ENCODE measurements at places on chromosomes 11 and 22.

DNA sequence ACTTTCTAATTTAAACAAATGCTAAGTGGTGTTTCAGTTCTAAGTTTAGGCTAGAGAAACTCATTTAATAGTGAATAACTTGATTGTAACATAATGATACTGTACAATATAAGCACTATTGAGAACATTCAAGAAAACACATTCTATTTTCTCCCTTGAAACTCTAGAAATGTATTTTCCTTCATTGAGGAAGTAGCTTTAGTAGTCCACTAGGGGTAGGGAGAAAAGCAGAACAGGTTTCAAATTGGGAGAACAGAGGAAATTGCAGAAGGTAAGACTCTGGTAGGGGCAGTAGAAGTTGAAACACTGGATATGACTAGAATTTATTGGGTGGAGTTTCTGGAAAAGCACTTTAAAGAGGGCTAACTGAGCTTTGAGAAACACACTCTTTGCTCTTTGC lies 31.6 kb upstream of the MPPED2 start:
- no peak for DNase-seq

DNA sequence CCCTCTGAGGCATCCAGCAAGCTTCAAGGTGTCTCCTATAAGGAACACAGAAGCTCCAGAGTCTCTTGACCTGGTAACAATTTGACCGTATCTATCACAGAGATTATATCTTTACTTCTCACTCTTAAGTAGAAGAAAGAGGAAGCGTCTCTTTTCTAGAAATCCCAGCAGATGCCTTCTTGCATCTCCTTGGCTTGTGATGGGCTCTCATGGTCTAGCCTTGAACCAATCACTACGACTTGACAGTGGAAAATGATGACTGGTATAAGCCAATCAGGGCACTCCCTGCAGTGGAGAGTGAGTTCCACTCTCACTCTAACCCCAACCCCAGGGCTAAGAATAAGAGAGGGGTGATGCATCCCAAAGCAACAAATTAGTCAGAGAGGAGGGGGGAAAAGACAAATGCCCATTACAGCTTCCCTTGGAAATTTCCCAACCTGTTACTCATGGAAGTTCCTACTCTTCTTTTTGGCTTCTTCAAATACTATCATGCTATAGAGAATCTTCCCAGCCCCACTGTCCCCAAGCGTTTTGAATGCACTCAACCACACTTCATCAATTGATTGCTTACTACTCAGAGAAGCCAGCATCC lies 293.5 kb downstream of the MN1 start:
- peak; percentile 64 for DNase-seq

DNA sequence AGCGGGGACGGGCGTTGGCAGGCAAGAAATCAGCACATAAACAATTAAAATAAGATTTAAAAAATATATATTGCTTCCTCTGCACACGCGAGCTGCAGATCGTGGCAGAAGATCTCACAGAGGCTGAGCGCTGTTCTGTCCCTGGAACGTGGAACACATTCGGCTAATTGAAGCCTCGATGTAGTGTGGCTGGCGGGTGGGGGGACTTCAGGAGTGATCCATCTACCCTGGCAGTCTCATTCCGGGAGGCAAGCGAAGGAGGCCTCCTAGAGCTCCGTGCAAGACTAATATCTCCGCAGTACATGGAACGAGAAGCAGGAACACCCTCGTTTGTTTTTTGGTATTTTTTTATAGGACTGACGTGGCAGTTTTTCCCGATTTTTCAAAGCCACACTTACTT lies 402.4 kb downstream of the MN1 start:
- DNase-seq = peak; percentile 27

- DNase-seq = no peak
These were observed 802.0 kb downstream of the KCNA4 start for GRCh38 chr11:29214833-29215232.

GRCh38 chr11:35893796-35894475 lies 49.9 kb upstream of the LDLRAD3 start:
- DNase-seq = peak; percentile 84

- no peak for DNase-seq
These were observed 15.7 kb downstream of the TESMIN start for GRCh38 chr11:68735646-68736045.

DNA sequence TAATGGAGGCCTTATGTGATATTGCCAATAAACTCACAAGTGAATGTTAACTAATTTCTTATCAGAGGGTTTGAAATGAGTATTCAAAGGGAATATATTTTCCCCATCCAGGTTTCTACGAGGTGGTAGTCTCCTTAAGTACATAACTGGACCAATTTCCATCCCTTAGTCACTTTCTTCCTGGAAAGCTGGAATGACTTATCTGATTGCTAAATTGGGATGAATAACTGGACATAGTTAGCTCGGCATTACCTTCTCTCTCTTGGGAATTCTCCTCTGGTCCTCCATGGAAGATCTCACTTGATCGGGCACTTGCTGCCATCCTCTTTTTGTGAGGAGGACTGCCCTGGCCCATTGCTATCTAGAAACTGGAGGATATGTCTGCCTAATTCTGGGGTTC lies 109.1 kb downstream of the TRPC6 start:
- no peak for DNase-seq

GRCh38 chr11:114031246-114031966 lies 28.1 kb upstream of the ZBTB16 start:
- no peak for DNase-seq

DNA sequence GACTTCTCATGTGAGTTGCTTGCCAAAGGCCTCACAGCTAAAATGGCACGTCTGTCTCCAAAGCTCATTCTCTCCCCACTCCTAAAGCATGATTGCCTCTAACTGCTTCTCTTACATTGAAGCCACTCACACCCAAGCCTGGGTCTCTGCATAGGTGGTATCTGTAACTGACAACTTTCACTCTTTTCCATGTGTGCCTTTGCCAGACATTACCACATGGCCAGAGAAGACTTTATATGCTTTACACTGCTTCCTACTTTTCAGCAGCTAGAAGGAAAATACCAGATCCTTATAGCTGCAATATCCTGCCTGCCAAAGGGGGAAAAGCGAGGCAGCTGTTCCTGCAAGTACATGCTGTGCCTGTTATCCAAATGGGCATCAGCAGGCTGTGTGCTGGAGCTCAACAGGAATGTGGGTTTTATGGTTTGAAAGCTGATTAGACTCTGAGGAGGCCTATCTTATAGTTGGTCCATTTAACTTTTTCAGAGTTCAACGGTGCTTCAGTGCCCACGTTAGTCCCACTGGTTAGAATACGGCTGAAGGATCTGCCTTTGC lies 547.1 kb downstream of the RAB38 start:
- no peak for DNase-seq

DNA sequence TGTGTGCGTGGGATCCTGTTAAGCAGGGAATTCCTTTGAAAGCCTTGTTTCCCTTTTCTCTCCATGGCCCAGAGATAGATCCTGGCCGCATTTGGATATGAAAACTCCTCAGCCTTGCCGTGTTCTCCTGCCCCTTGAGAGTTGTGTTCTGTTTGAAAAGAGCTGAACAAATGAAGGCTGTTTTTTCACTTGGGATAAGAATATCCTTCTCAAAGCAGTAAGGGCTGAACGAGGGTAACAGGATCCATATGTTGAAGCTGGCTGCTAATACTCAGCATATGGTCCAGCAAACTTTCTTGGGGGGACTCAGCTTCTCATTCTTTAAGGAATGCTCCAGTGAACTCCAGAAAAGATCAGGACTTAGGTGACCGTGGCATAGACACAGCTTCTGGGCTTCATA lies 114.5 kb upstream of the TTC12 start:
- no peak for DNase-seq

- DNase-seq = no peak
These were observed 29.4 kb upstream of the BAIAP2L2 start for GRCh38 chr22:38139901-38140300.

DNA sequence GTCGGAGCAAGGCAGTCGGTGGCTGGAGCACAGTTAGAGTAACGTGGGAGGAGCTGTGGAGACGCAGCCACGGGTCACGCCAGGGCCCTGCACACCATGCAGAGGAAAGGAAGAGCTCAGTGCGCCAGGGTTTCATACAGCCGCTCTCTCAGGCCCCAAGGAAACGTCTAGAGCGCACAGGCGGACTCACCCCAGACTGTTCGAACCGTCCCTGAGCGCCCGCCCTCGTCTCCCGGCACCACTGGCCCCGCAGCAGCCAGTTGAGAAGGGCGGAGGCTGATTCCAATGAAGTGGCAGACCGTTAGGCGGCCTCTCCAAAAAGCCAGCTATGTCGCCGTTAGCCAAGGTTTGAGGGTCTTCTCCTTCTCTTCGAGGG lies 483 bp upstream of the HYLS1 start:
- no peak for DNase-seq

DNA sequence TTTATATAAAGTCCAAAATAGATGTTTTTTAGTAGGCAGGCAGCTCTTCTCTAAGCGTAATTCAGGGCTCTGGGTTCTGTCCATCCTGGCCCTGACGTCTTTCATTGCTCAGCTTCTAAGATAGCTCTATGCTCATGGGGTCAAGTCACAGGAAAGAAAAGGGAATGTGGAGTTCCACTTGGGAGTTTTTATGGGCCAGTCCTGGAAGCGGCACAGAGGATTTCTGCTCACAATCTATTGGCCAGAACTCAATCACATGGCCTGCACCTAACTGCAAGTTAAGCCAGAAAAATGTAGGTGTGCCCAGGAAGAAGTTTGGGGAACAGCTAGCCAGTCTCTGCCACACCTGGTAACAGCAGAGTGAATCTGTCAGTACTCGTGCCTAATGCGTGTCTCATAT lies 7.4 kb upstream of the ZBTB16 start:
- DNase-seq = no peak

DNA sequence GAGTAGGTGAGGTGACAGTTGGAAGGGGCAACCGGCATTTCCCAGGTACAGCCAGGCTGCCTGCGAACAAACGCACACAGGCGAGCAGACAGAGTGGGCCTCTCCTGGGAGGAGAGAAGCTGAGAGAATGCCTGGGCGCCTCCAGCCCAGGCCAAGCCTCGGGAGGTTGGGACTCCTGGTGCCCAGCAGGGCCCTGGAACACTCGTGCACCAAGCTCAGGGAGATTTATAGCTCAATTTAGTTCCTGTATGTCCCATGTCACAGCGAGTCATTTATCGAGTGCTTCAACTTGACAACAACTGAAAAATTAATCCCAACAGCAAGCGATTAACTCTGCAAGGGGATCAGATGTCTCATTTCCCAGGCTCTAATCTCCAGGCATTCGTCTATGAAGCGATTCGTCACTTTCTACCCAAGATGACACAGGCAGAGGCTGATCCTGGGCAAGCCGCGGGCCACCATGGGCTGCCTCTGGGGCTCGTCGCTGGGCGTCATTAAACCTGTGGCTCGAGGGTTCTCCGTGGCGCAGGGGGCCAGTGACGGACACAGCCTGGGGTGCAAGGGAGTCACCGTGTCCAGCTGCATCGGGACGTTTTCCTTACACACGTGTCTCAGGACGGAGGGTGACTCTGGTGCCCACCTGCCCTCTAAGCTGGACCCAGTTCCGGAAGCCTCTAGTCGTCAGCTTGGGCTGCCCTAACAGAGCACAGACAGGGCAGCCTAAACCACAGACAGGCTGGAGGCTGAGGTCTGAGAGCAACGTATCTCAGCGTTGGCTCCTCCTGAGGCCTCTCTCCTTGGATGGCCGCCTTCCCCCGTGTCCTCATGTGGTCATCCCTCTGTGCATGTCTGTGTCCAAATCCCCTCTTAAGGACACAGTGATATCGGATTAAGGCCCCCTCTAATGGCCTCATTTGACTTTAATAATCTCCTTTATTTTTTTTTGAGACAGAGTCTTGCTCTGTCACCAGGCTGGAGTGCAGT lies 154.1 kb downstream of the CTTN start:
- no peak for DNase-seq

DNA sequence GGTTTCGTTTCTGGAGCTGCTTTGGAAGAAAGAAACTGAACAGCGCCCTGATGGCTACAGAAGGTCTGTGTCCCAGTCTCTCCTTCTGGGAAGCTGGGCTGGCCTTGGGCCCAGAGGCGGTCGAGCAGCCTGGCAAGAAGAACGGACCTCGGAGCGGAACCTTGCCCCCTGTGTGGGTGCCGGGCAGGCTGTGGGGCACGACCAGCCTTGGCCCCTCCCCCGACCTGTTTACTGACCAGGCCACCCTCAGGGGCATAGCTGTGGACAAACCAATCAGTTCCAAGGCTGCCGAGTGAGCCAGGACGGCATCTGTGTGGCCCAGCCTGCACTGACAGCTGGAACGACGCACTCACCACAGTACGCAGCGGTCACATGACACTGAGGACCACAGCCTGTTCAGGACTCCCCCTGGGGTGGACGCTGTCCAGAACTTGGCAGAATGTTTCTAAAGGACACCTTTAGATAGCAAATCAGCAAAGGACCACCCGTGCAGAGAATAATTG lies 7.2 kb downstream of the PIM3 start:
- no peak for DNase-seq

- no peak for DNase-seq
These were observed 510 bp downstream of the PPME1 start for GRCh38 chr11:74171630-74171968.

- DNase-seq = no peak
These were observed 192.4 kb upstream of the API5 start for GRCh38 chr11:43119275-43119970.

DNA sequence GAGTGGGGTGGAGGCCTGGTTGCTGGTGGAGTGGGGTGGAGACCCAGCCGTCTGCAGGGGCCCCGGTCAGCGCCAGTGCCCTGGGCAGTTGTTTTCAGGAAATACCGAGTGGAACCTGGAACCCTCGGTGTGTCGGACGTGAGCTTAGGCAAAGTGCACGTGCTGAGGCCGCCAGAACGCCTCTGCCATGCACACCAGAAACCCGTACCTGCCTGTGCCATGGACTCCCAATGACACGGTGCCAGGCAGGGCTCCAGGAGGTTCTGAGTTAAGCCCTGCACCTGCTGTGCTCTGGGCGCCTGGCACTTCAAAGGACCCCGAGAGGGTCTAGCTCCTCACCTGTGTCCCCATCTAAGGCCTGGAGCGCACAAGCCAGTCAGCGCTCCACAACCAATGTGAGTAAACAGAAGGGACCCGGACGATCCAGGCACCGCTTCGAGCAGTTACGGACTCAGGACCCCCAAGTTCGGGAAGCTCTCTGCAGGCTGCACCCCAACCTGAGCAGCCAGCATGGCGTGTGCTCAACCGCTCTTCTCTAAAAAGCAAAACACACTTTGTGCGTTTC lies 12.3 kb downstream of the TOLLIP start:
- DNase-seq = no peak

DNA sequence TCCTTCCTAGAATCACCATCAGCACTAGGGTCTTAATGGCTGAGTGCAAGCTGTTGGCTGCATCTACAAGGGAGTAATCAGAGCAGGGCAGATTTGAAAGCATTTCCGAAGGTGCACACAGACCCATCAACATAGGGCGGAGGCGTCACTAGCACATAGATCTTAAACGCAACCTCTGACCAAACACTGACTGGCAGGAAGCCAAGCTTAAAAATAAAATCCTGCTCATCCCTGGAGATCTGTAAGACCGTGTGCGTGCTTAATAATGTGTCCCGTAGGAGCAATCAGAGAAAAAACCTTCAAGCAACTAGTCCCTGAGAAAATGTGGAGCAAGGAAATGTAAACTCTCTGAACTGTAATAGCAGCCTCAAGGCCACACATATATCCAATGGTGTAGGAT lies 470.5 kb downstream of the ETS1 start:
- DNase-seq = no peak
